ENCODE measurements at places on chromosomes 4 and X. TPM values are rescaled to one million over a fixed set of nuclear protein-coding genes. Genes with fewer than 3 reads are reported as not detected.

GRCh38 chrX:124462931-124463330 is 116.6 kb downstream of the SH2D1A start:
- no peak for DNase-seq

GRCh38 chr4:40301603-40302002 is 33.5 kb upstream of the CHRNA9 start:
- no peak for DNase-seq

DNA sequence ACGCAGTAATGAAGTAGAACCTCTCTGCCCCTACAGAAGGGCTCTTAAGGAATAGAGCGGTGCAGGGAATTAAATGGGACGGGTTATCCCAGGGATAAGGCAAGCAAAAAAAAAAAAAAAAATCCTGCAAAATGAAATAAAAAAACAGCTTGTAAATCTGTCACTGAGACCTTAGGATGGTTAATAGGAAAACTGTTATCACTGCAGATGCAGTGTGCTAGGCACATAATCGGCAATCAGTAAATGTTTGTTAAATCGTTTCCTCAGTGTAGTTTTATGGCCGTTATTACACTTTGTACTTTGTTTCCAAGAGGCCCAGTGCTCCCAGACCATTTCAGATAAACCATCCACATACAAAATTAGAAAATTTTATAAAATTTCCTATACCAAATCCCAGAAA is 1.0 kb downstream of the HNRNPH2 start:
- DNase-seq = no peak

DNA sequence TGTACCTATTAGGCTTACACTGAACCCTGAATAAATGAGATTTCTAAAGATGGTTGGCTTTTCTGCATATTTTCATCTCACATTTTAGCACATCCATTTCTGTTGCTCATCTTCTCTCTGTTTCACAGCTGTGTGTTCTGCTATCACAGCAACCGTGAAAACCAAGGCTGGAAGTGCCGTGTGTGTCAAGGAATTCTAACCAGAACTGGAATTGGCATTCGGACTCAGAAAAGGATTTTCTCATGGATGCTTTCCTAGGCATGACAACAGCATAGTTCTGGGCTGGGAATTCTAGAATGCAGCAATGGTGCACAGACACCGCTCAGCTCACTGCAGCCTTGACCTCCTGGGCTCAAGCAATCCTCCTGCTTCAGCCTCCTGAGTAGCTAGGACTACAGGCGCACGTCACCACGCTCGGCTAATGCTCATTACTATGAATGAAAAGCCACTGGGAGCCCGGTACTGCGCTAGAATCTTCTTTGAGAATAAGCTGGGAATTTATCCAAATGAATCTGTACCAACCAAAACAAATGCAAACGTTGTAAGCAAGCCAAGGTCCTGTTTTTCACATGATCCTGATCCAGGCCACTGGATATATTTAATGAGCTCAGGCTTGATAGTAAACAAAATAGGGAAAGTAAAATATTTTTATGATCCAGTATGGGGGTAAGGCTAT is 105.2 kb downstream of the RBM47 start:
- DNase-seq = no peak

DNA sequence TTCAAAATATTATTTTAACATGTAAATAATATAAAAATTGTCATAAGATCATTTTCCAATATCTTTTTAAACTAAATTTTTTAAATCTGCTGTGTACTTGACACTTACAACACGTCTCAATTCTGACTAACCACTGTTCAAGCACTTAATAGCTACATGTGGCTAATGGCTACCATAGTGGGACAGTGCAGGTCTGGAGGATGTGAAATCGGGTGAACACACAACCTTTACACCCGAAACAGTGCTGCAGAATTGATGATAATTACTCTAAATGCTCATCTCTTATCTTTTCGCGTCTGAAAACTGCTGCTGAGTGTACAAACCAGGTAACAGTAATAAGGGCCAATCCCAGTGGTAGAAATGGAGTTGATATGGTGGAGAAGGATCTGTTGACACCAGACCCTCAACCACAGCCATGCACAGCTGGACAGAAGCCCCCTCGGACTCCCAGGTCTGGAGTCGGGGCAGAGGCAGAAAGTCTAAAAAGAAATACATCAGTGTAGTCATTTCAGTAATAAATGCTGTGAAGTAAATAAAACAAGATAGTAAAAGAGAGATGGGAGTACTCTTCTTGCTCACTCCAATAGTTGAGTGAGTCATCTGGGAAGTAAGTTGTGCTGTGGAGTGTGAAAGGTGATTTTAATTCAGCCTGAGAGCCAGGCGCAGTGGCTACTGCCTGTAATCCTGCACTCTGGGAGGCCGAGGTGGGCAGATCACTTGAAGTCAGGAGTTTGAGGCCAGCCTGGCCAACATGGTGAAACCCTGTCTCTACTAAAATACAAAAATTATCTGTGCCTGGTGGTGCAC is 150.0 kb downstream of the CBR4 start:
- no peak for DNase-seq

DNA sequence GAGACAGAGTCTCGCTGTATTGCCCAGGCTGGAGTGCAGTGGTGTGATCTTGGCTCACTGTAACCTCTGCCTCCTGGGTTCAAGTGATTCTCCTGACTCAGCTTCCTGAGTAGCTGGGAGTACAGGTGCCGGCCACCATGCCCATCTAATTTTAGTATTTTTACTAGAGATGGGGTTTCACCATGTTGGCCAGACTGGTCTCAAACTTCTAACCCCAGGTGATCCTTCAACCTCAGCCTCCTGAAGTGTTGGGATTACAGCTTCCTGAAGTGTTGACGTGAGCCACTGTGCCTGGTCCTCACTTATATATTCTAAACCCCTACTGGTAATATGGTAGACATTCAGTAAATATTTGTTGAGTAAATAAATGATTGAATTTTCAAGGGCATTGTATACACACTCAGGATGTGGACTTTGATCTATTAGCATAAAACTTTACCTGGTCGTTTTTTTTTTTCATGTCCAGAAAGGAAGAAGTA is 33.0 kb downstream of the MTHFD2L start:
- DNase-seq = no peak

DNA sequence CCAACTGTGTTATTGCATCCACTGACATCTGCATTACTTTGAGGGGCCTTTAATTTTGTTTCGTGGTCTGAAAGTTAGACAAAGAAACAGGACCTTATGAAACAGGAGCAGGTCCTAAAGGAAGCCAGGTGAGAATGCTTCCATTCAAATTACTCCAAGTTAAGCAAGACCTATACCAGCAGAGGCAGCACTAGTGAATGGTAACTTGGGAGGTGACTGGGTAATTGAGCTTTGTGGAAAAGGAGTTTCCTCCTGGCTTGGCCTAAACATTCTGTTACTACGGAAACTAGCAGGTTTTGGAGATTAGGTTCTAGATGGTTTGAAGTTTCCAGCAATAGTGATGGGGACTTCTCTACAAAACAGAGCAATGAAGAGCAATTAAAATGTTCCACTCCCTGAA is 173.5 kb downstream of the NKX6-1 start:
- DNase-seq = no peak

DNA sequence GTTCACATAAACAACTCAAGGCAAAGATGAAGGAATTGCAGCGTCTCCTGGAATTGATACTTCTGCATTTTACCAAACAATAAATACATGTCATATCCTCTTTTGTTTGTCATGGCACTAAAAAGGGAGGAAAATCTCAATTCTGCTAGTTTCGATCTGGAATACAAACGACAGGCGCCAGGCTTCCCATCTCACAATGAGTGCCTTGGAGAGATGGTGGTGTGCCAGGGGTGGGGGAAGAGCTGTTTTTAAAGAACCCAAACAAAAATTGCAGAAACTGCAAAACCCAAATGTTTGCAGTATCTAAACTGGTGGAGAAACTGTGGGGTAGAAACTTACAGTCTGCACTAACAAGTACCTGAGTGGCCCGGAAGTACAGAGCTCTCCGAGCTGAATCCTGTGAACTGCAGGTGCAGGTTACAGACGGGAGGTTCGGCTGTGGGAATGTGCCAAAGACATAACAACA is 53.0 kb upstream of the KLF3 start:
- DNase-seq = no peak

- no peak for DNase-seq
These were observed 868 bp downstream of the DACH2 start for GRCh38 chrX:86149119-86149518.

DNA sequence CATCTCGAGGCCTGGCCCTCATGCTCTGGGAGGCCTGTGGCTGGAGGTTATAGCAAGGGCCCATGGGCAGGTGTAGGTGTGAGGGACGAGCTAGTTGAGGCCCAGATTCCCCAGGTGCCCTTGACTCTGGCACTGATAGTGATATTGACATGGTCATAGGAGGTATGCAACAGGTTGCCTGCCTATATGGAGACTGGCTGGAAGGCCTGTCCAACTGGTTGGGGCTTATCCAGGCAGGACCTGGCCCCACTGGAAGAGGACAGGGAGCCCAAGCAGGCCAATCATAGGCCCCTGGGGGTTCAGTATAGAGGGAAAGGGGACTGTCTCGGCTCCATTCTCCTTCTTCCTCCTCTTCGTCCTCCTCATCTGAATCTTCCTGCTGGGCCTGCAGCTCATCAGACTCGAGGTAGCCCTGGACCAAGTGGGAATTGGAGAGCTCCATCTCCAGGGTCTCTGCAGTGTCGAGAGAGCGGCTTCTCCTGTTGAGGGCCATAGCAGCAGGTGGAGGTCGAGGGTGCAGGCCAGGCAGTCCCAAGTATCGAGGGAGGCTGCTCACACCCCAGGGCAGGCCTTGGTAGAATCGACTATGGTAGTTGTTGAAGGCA is 15.3 kb downstream of the AMER1 start:
- no peak for DNase-seq

DNA sequence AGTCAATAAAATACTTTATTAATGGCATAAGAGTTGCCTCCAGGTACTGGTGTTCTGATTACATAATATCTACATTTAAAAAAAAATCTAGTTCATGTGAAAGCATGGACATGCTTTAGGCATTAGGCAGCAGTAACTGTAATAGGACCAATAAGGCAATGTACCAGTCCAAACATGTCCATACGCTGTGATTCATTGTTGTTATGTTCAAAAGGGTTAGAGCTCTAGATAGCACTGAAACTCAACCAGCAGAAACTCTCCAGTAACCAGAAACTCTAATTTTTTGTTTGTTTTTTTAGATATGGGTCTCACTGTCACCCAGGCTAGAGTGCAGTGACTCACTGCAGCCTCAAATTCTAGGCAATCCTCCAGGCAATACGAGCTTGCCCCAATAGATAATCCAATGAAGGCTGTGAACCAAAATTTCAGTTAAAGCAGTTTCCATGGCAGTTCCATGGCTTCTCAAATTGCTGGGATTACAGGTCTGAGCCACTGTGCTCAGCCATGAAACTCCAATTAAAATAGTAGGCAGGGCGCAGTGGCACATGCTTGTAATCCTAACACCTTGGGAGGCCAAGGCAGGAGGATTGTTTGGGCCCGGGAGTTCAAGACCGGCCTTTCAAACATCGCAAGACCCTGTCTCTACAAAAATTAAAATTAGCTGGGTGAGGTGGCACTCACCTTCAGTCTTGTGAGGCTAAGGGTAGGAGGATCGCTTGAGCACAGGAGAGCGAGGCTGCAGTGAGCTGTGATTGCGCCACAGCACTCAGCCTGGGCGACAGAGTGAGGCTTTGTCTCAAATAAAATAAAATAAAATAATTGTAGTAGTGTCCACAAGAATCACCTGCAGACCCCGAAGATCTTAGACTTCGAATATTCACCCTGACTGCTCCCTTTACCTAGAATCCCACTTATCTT is 36.3 kb downstream of the MGARP start:
- peak; percentile 79 for DNase-seq

The PAGE3 gene
- total RNA-seq = not detected

The GUCY1B1 gene
- 1.0 TPM for total RNA-seq

The KIF4A gene
- 66.2 TPM for total RNA-seq

The PASD1 gene
- total RNA-seq = not detected

The APLN gene
- total RNA-seq = 2.6 TPM

Data from SJSA1 (cell line).